ENCODE measurements at places on chromosomes 12 and 14.

DNA sequence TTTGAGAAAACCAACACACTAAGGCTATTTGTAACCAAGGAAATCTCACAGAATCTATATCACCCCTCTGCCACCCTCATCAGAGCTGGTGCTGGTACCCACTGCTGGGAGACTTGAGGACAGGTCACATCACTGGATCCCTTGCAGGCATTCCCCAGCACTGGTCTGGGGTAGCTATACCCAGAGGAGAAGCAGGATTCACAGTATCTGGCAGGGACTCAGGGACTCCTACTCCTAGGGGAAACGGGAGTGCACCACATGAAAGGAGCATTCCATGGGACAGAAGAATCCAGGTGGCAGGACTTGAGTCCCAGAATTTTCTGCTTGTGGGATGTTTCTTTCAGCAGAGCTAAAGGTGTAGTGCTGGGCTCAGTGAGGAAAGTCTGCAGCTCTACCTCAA is 223.2 kb downstream of the ADGRD1 start:
- no peak for DNase-seq

- DNase-seq: no peak
Observed at GRCh38 chr14:59657769-59658168, 81.2 kb upstream of the CCDC175 start.

- DNase-seq: no peak
Observed at GRCh38 chr12:113030875-113031525, 25.5 kb upstream of the DTX1 start.

DNA sequence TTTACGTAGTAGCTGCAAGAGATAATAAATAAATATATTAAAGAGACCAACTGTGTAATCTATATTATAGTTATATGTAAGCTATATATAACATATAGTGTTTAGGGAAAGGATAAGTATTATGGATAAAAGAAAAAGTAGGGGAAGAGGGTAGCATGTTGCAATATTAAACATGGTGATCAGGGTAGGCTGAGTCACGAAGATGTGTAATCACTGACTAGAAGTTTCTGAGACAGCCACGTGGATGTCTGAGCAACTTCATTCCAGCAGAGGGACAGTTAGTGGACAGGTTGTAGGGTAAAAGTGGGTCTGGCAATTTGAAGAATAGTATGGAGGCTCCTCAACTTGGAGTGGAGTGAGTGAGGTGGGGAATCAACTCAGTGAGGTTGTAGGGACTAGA is 109.7 kb downstream of the ANO4 start:
- DNase-seq: no peak

GRCh38 chr14:44461811-44462210 is 45.3 kb downstream of the FSCB start:
- DNase-seq: no peak

- DNase-seq: no peak
Observed at GRCh38 chr14:77761205-77761931, 412 bp upstream of the SNW1 start.

GRCh38 chr14:61099216-61099835 is 118.3 kb downstream of the SLC38A6 start:
- no peak for DNase-seq

All from stimulated activated CD4-positive, alpha-beta T cell treated with anti-CD3 and anti-CD28 coated beads, Interleukin-1b, Interleukin-23, amount 100 ng/mL, for 4 hours (primary cell).